ENCODE measurements at places on chromosomes 4 and X.

- DNase-seq = no peak
Observed at GRCh38 chr4:25100021-25100555, 60.2 kb downstream of the SEPSECS start.

GRCh38 chr4:124807421-124807820 lies 94.9 kb upstream of the ANKRD50 start:
- no peak for DNase-seq

GRCh38 chr4:186931519-186931918 lies 207.9 kb upstream of the FAT1 start:
- DNase-seq = no peak

GRCh38 chrX:17433965-17434364 lies 59.0 kb downstream of the NHS start:
- no peak for DNase-seq

DNA sequence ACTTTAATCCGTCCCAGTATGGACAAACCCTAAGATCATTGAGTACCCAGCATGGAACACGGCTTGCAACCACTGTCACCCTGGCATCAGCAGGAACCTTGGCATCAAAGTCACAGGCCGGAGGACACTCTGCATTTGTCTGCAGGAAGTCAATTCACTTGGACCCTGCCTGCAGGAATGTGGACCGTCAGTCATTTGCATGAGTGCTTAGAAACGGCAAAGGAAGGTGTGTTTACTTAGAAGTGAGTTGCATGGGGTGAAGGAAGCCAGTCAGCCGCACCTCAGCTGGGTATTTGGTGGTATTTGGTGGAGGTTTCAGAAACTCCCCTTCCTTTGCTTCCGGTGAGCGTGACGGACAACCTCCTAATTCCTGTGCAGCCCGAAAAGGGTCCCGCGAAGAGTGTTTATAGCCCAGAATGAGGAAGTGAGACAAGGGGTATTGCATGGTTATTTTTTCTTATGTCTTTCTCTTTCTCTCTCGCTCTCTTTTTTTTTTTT lies 15.5 kb downstream of the P2RY8 start:
- no peak for DNase-seq

DNA sequence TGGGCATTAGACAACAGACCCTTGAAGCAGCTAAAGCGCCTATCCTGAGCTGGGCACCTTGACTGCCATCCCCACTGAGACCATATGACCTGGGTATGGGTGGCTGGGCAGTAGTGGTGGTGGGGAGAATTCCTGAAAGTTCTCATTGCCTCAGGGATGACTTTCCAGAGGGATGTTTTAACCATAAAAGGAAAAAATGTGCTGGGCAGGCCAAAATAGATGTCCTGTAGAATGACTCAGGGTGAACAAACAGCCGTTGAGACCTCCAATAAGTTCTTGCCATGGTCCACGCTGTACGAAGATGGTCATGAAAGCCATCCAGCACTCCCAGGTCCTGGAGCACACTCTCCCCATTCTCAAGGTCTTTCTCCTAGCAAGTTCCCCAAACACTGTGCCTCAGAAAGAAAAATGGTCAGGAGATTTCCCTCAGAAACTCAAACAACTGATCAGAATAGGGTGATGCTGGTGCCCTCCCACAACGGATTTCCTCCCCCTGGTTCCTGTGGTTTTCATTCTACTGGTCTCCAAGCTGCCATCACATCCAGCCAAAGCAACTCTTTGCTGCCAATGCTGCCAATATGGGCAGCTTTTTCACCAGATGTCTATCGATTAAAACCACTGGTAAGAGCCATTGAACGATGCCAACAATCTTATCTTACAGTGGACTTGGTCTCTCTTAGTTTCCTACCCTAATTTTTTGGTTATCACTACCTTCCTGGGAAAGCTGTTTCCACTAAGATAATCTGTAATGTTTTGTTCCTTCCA lies 11.2 kb downstream of the CDKN2AIP start:
- DNase-seq = no peak

- DNase-seq = no peak
Observed at GRCh38 chr4:118955515-118955914, 66.9 kb downstream of the SYNPO2 start.
